ENCODE measurements at places on chromosomes 3 and 15.

DNA sequence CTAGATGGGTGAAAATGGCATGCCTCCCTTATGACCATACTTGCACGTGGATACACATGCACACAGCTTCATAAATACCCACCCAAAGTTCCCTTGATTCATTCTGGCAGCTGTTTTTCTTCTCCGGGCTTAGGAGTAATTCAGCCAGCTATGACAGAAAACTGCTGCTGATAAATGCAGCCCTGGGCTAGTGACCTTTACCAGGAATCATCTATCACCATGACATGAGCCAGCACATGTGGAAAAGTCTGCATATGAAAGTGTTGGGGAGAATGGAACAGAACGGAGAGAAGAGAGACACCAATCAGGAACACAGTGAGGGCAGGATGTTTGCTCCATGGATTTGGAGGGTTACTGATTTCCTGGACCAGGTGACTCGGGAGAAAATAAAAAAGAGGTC lies 706.3 kb downstream of the PDCD6IP start:
- no peak for DNase-seq

- DNase-seq: no peak
Measured at GRCh38 chr3:105199217-105199616, 167.5 kb upstream of the ALCAM start.

DNA sequence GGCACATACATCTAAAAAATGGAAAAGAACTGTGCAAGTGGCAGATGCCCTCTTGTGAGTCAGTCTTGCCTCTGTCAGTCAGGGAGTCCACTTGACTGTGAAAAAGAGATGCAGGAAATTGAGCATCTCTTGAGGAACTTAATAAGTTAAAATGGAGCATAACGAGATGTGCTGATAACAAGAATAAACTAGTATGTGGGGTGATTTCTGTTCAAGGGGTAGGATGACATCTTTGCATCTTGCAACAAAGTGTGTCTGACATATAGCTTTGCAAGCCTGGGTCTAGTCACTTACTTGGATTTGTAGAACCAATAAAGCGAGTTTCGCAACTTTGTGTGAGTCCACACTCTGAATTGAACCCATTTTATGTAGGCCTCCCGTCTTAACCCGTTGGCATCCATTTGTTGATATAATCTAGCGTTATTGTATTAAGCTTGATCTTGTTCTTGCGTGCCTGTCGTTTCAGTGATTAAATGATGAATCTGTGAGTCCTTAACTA lies 2.2 kb downstream of the USP3 start:
- no peak for DNase-seq

GRCh38 chr3:14523792-14524191 lies 16.4 kb downstream of the GRIP2 start:
- no peak for DNase-seq

DNA sequence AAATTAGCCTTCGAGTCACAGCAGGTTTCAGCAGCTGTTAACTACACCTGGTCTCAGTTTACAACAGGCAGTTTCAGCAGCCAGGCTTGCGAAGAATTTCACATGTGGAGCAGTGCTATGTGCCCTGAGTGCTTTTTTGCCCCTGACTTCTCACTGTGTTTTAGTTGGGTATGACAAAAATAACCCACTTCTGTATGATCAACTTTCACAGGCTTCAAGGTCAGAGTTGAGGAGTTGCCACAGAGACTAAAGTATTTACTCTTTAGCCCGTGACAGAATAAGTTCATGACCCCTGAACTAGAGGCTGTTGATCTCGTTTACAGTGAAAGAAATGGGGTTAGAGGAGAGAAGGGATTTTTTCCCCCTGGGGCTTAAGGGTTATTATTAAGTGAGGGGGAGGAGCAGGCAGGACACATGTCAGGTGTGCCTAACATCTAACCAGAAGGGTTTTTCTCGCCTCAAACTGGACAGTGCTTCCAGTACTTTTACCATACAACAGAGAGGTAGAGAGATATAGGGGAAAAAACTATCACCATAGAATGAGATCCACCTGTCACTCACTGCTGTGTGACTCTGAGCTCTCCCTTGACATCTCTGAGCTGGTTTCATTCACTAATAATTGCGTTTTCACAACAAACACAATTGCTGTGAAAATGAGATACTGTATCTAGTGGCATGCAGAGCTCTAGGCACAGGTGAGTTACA lies 14.0 kb upstream of the TOPBP1 start:
- no peak for DNase-seq

- DNase-seq: no peak
Measured at GRCh38 chr3:80771085-80771484, 990.4 kb downstream of the GBE1 start.

- no peak for DNase-seq
Measured at GRCh38 chr15:85620690-85621049, 174.1 kb downstream of the KLHL25 start.

GRCh38 chr15:31402511-31403056 lies 75.9 kb downstream of the KLF13 start:
- DNase-seq: no peak

GRCh38 chr15:44780608-44781007 lies 44.3 kb downstream of the TRIM69 start:
- DNase-seq: no peak

GRCh38 chr3:127473244-127474024 lies 117.1 kb downstream of the TPRA1 start:
- no peak for DNase-seq

- no peak for DNase-seq
Measured at GRCh38 chr15:84898761-84899160, 14.3 kb downstream of the SLC28A1 start.

- DNase-seq: no peak
Measured at GRCh38 chr15:62020576-62021160, 39.6 kb downstream of the VPS13C start.

DNA sequence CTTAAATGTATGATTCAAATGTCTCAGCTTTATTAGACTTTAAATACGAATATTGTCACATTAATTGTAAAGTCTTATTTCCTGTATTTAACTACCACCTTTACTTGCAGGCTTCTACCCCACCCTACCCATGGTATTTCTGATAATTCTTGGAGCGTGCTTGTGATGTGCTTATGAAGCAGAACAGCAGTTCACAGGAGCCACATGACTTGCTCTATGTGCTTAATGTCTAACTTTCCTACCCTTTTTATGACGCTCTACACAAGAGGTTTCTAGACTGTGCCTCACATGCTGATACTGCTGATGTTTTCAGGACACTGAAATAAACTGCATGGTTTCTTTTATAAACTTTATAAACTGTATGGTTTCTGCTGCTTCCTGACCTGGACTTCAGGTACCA lies 553.5 kb upstream of the CCDC54 start:
- no peak for DNase-seq

GRCh38 chr3:50372349-50372748 lies 13.0 kb upstream of the TMEM115 start:
- DNase-seq: no peak

DNA sequence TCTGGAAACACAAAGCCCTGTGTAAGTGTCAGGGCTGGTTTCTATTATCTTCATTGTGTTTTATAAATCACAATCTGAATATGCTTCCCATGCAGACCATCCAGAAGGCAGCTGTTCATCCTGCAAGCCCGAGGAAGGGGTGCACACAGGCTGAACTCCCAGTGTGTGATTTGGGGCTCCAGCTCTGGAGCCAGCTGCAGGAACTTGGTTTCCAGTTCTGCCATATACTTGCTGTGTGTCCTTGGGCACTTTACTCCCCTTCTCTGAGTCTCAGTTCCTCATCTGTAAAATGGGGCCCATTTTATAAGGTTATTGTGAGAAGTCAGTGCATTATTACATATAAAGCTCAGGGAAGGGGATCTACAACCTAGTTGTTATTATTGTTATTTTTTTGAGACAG lies 22.6 kb downstream of the CYP8B1 start:
- DNase-seq: no peak

GRCh38 chr15:69881302-69881670 lies 216.4 kb downstream of the TLE3 start:
- DNase-seq: no peak

DNA sequence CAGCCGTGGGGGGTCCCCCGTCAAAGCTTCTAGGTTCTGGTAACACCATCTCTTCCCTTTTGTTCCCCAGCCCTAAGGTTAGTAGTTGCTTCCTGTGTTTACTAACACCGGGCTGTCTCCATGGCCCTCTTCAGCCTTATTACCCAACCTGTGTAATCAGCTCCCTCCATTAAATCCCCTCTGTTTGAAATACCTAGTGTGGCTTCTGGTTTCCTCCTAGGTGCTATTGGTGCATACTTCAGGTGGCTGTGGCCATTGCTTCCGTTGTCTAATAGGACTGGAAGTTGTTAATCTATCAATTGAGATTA lies 35.3 kb downstream of the MOBP start:
- no peak for DNase-seq

DNA sequence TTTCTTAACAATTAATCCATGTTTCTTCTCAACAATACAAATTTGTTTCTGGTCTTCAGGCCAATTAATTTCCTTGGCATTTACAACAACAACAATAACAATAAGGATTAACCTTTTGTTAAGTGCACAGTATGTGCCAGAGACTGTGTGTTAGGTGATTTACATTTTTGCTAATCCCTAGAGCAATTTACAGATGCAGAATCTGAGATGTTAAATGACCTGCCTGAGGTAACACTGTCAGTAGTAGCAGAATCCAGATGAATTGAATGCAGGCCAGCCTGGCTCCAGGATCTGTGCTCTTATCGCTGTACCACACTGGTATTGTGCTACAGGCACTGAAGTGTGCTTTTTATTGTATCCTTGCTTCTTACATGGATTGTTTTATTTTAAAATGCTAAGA lies 122.2 kb downstream of the MEIS2 start:
- no peak for DNase-seq

DNA sequence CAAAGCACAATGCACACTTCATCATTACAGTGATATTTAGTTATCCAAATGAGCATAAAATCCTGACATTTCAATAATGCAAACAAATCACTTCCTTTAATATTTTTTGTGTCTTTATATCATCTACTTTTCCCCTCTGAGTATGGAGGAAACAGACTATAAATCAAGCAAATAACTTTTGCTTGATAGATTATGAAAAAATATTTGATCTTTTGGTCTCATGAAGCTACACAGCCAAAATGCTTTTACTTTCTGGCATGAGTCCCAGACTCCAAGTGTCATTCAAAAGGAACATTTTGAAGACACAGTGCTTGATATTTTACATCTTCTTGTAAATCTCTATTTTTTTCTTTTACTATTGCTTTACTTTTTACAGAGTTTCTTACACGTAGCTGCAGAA lies 215.3 kb upstream of the ROBO1 start:
- DNase-seq: no peak

Measured in stimulated activated CD4-positive, alpha-beta T cell treated with anti-CD3 and anti-CD28 coated beads, Interleukin-1b, Interleukin-23, amount 100 ng/mL, for 48 hours (primary cell).